ENCODE measurements at places on chromosomes 7 and 10. TPM values are rescaled to one million over a fixed set of nuclear protein-coding genes. Genes with fewer than 3 reads are reported as not detected.

DNA sequence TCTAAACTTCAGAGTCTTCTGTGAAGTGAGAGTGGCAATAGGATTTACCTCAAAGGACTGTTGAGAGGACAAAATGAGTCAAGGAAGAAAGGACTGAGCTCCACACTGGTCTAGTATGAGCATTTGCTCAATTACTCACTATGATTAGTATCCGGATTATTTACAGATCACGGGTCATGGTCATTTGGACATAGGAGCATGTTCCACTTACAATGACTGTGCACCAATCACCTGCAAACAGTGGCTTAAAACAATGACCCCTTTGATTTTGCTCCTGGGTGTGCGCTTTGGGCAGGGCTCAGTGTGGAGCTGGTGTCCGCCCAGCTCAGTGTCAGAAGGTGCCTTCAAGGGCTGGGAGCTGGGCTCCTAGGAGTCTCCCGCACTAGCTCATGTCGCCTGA is 225.4 kb downstream of the TCERG1L start:
- no peak for DNase-seq
- no peaks in the 10 kb centered on the region for H3K4me1 ChIP-seq
- no peaks in the 10 kb centered on the region for H3K36me3 ChIP-seq
- H3K27ac ChIP-seq = no peak overlapping the region
- no peak overlapping the region for H3K4me3 ChIP-seq

DNA sequence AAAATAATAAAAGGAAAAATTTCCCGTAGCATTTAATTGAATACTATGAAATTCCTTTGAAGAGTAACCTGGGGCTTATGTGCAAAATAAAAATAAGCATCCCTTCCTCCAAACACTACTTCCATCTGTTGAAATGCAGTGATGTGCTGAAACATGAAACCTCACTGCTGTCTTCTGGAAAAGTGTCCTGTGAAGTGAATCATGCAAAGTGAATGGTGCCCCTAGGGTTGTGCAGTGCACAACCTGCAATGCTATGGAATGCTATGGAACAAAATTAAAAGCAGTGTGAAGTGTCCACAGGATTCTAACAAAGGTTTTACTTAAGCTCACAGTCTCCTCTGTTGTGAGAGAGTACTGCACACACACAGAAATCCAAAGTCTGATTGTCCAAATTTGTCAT is 480.9 kb downstream of the ETV1 start:
- H3K27me3 ChIP-seq = no peaks in the 10 kb centered on the region
- H3K36me3 ChIP-seq = no peaks in the 10 kb centered on the region
- no peak overlapping the region for H3K27ac ChIP-seq
- DNase-seq = peak; percentile 3
- no peaks in the 10 kb centered on the region for H3K4me1 ChIP-seq

DNA sequence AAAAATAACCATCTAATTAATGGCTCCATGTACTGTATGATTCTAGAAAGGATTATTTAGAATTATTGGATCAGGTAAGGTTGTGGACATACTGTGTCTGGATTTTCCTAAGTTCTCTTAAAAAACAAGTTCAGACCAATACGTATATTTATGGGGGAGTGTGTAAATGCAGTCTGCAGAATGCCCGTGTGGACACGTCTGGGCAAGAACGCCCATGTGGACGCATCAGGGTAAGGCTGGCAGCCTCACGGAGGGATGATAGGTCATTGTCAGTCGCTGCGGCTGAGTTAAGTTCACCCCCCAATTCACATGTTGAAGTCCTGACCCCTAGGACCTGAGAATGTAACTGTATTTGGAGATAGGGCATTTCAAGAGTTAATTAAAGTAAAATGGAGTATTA is 160.0 kb upstream of the SHH start:
- no peaks in the 10 kb centered on the region for H3K4me1 ChIP-seq
- DNase-seq = no peak
- H3K4me3 ChIP-seq = no peak overlapping the region

GRCh38 chr7:95546647-95547046 is 49.7 kb downstream of the PDK4 start:
- DNase-seq = no peak
- H3K27ac ChIP-seq = no peak overlapping the region
- no peak overlapping the region for H3K4me3 ChIP-seq
- H3K27me3 ChIP-seq = no peaks in the 10 kb centered on the region
- peaks cover 6% of the 10 kb centered on the region for H3K4me1 ChIP-seq
- no peaks in the 10 kb centered on the region for H3K36me3 ChIP-seq

- no peak overlapping the region for H3K4me3 ChIP-seq
- DNase-seq = no peak
- peaks cover 71% of the 10 kb centered on the region for H3K4me1 ChIP-seq
- H3K27ac ChIP-seq = peak overlapping the region; percentile 36
- H3K36me3 ChIP-seq = peaks cover 68% of the 10 kb centered on the region
Measured at GRCh38 chr7:107951896-107952295, 51.1 kb downstream of the LAMB1 start.

GRCh38 chr10:131070856-131071255 is 240.7 kb downstream of the TCERG1L start:
- no peak overlapping the region for H3K27ac ChIP-seq
- no peaks in the 10 kb centered on the region for H3K4me1 ChIP-seq
- DNase-seq = no peak

- H3K36me3 ChIP-seq = no peaks in the 10 kb centered on the region
- no peak overlapping the region for H3K4me3 ChIP-seq
- no peaks in the 10 kb centered on the region for H3K4me1 ChIP-seq
Measured at GRCh38 chr7:124784879-124785818, 19.6 kb upstream of the GPR37 start.

- H3K4me3 ChIP-seq = no peak overlapping the region
- DNase-seq = no peak
- H3K4me1 ChIP-seq = no peaks in the 10 kb centered on the region
Measured at GRCh38 chr10:92052088-92052487, 128.5 kb downstream of the BTAF1 start.

DNA sequence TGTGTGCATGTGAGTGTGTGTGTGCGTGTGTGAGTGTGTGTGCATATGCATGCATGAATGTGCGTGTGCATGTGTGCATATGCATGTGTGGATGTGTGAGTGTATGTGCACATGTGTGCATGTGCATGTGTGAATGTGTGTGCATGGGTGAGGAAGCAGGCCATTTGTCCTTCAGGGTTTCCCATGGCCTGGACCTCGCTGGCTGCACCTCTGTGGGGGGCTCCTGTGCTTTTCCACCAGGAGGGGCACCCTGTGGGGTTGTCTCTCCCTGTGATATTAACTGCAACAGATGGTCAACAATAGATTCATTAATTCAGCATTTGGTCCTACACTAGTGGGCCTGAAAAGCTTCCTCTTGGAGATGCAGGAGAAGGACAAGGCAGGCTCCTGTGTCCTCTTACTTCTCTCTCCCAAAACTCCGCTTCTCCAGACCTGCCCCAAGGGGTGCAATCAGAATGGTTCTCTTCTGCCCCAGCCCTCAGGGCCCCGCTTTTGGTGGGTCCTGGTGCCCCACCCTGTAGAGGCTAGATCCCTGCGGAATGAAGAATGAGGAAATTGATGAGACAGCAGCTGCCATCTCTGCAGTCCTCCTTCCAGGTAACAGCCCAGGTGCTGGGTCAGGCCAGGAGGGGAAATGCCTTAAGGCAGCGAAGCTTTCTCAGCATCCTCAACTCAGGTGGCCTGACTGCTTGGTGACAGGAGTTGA is 41.5 kb upstream of the NUB1 start:
- DNase-seq = no peak
- no peak overlapping the region for H3K4me3 ChIP-seq

DNA sequence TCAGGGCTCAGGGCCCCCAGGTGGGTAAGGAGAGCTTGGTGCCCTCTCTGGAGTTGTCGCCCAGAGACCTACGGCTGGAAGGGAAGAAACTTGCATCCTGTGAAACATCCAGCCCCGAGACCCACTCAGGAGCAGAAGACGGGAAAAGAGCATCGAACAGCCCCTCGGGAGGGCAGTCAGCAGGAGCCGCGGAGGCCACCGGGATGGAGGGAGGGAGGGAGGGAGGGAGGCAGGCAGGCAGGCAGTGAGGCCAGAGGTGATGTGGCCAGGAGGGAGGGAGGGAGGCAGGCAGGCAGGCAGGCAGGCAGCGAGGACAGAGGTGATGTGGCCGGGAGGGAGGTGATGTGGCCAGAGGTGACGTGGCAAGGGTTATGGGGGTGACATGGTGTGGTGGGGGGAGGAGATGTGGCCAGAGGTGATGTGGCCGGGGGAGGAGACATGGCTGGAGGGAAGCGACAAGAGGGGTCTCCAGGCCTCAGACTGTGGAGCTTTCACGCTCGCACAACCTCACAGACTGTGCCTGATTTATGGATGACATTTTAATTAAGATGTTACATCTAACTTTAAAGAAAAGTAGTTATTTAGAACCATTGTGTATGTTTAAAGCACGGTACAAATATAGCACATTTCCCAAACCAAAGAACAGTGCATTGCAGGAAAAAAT is 141.1 kb downstream of the DIP2C start:
- peaks cover 7% of the 10 kb centered on the region for H3K4me1 ChIP-seq
- H3K36me3 ChIP-seq = no peaks in the 10 kb centered on the region
- H3K4me3 ChIP-seq = no peak overlapping the region

GRCh38 chr7:156209087-156209486 is 396.8 kb upstream of the SHH start:
- H3K27me3 ChIP-seq = no peaks in the 10 kb centered on the region
- no peaks in the 10 kb centered on the region for H3K4me1 ChIP-seq
- H3K4me3 ChIP-seq = no peak overlapping the region
- no peaks in the 10 kb centered on the region for H3K36me3 ChIP-seq

GRCh38 chr7:155731380-155731779 is 80.9 kb downstream of the SHH start:
- peak; percentile 10 for DNase-seq
- H3K27me3 ChIP-seq = no peaks in the 10 kb centered on the region
- H3K36me3 ChIP-seq = peaks cover 2% of the 10 kb centered on the region

DNA sequence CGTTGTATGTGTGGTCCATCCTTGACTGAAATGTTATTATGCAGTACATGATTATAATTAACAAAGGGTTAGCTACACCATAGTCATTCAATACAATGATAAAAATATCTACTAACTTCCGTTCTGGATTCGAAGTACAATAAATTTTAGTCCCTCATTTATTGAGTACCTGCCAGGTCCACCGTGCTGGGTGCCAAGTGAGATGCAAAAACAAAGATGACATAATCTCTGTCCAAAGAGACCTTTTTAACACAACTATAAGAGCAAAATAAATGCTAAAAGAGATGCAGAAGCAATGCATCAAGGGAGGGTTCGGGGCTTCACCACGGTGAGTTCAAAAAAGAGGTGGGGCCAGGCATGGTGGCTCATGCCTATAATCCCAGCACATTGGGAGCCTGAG is 33.1 kb downstream of the LAMB1 start:
- no peak for DNase-seq
- no peak overlapping the region for H3K27ac ChIP-seq
- H3K36me3 ChIP-seq = peaks cover 72% of the 10 kb centered on the region
- H3K27me3 ChIP-seq = no peaks in the 10 kb centered on the region

- H3K4me3 ChIP-seq = no peak overlapping the region
- H3K27me3 ChIP-seq = peaks cover 7% of the 10 kb centered on the region
- H3K4me1 ChIP-seq = no peaks in the 10 kb centered on the region
- H3K36me3 ChIP-seq = no peaks in the 10 kb centered on the region
Measured at GRCh38 chr10:92047215-92047614, 123.6 kb downstream of the BTAF1 start.

GRCh38 chr10:112532956-112533355 is 85.9 kb downstream of the VTI1A start:
- no peak overlapping the region for H3K4me3 ChIP-seq
- no peak for DNase-seq
- peaks cover 3% of the 10 kb centered on the region for H3K4me1 ChIP-seq
- H3K27me3 ChIP-seq = no peaks in the 10 kb centered on the region

- H3K4me3 ChIP-seq = no peak overlapping the region
- H3K4me1 ChIP-seq = no peaks in the 10 kb centered on the region
- no peak overlapping the region for H3K27ac ChIP-seq
- no peak for DNase-seq
- no peaks in the 10 kb centered on the region for H3K27me3 ChIP-seq
Measured at GRCh38 chr7:94250987-94251386, 143.7 kb upstream of the COL1A2 start.

- DNase-seq = no peak
- no peak overlapping the region for H3K27ac ChIP-seq
- no peaks in the 10 kb centered on the region for H3K36me3 ChIP-seq
- H3K4me3 ChIP-seq = no peak overlapping the region
- H3K4me1 ChIP-seq = no peaks in the 10 kb centered on the region
- no peaks in the 10 kb centered on the region for H3K27me3 ChIP-seq
Measured at GRCh38 chr7:131057794-131058070, 269.9 kb upstream of the MKLN1 start.

DNA sequence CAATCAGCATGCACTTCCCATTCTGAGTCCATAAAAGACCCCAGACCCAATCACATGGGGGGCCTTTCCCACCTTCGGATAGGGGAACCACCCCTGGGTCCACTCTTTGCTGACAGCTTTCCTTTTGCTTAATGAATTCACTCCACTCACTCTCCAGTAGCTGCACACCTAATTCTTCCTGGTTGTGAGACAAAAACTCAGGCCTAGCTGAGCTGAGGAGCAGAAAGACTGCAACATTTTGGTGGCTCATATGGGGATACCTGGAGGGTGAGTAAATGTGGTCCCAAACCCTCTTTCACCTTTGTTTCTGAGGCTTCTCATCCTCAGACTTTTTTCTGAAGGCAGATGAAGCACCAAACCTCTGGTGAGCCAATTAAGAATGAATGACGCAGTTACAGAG is 138.1 kb downstream of the WDR11 start:
- no peaks in the 10 kb centered on the region for H3K36me3 ChIP-seq
- no peak overlapping the region for H3K27ac ChIP-seq
- no peaks in the 10 kb centered on the region for H3K27me3 ChIP-seq
- H3K4me3 ChIP-seq = no peak overlapping the region
- no peak for DNase-seq

GRCh38 chr10:100519311-100520051 is at the start of gene SEC31B:
Gene SEC31B (minus strand): TSS chr10:100519861. CDS start chr10:100516952, 2,909 bp downstream.
- H3K27me3 ChIP-seq = no peaks in the 10 kb centered on the region
- H3K4me1 ChIP-seq = peaks cover 22% of the 10 kb centered on the region
- peaks cover 3% of the 10 kb centered on the region for H3K36me3 ChIP-seq

GRCh38 chr10:131689954-131690757 is 210.7 kb upstream of the PPP2R2D start:
- H3K27ac ChIP-seq = no peak overlapping the region
- H3K4me1 ChIP-seq = no peaks in the 10 kb centered on the region
- H3K27me3 ChIP-seq = no peaks in the 10 kb centered on the region
- DNase-seq = no peak
- no peaks in the 10 kb centered on the region for H3K36me3 ChIP-seq

DNA sequence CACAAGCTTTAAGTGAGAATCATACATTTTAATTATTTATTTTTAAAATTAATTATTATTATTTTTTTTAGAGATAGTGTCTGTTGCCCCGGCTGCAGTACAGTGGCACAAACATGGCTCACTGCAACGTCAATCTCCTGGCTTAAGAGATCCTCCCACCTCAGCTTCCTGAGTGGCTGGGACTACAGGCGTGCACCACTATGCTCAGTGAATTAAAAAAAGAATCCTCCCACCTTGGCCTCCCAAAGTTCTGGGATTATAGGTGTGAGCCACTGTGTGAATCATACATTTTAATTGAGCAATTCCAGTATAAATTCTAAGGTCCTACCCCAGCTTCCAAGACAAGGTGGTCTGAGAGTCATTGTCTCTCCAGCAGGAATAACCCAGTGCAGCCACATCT is 172.4 kb downstream of the JAZF1 start:
- H3K27ac ChIP-seq = no peak overlapping the region
- no peaks in the 10 kb centered on the region for H3K4me1 ChIP-seq
- no peaks in the 10 kb centered on the region for H3K27me3 ChIP-seq
- no peak for DNase-seq
- H3K36me3 ChIP-seq = no peaks in the 10 kb centered on the region

The SPDYE16 gene
- not detected for total RNA-seq

The RUFY2 gene
- 21.7 TPM for total RNA-seq

The IMPDH1 gene
- 43.9 TPM for total RNA-seq

The SHTN1 gene
- total RNA-seq = 25.3 TPM

The TEX47 gene
- not detected for total RNA-seq

The TRIM4 gene
- total RNA-seq = 4.6 TPM

The NPFFR1 gene
- total RNA-seq = not detected

The GIMAP7 gene
- total RNA-seq = not detected

Measured in astrocyte (in vitro differentiated cells and primary cell).